GM13977 (cell line): ENCODE measurements at places on chromosomes 3 and 15.

GRCh38 chr15:50685191-50685975, 1.2 kb downstream of the TRPM7 start:
- no peak for DNase-seq

- DNase-seq, result no peak
These were observed 9.2 kb upstream of the DENND4A start for GRCh38 chr15:65801229-65801805.

DNA sequence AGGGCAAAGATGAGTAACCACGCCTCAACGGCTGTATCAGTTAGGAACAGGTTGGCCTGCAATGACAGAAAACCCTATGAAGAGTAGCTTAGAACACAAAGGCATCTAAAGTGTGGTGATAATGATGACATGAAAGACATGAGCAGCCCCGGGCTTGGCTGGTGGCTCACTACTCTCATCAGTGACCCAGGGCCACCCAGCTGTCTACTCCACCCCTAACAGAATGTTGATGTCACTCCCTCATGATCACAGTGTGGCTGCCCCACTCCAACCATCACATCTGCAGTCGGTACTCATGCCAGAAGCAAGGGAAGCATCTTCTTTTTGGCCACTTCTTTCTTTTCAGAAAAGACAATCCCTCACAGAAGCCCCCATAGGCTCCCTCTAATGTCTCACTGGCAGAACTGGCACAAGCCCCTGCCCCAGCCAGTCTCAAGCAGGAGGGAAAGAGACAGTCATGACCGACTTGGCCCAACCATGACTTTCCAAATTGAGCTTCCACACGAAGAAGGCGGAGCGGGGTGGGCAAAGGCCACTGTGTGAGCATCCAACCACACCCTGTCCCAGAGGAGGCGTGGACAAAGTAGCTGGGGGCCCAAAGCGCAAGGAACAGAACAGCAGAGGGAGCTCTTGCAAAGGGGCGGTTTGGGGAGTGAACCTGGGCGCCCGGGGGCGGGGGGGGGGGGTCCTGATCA, 72.0 kb upstream of the IQSEC1 start:
- no peak for DNase-seq

DNA sequence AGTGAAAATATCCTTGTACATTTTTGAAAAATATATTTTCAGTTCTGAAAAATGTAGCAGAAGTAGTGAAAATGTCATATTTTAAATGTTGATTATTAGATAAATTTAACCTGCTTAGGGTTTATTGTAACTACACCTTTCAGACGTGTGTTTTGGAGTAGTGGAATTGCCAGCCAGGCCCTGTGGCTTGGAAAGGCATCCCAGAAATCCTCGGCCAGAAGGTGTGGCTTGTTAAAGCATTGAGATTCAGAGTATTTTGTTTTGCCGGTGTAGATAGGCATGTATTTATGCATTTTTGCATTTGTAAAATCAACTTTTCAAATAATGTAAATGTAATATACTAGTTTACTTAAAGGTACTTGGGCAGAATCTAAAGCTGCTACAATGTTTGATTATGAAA, 7.0 kb downstream of the EBLN2 start:
- no peak for DNase-seq

DNA sequence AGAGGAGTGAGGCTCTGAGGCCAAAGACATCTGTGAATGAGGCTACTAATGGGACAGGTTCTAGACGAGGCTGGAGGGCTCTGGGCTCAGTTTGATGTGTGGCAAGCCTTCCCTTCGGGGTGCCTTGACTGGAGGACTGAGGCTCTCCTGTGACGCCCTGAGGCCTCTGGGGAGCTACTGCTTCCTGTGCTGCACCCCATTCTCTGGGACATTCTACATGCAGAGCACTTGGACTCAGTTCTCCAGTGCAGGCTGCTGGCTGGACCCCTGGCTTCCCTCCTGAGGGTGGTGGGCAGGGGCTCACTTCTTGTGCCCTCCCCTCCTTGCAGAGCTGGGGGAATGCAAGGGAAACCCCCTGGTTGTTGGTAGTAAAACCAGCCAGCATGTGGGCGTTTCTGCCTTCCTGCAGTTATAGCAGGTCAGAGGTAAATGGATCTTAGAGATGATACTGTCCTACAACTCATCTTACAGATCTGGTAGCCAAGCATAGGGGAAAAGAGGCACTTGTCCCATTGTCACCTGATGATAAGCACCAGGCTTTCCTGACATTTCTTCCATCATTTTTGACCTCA, 133.3 kb downstream of the CHDH start:
- peak; percentile 40 for DNase-seq

DNA sequence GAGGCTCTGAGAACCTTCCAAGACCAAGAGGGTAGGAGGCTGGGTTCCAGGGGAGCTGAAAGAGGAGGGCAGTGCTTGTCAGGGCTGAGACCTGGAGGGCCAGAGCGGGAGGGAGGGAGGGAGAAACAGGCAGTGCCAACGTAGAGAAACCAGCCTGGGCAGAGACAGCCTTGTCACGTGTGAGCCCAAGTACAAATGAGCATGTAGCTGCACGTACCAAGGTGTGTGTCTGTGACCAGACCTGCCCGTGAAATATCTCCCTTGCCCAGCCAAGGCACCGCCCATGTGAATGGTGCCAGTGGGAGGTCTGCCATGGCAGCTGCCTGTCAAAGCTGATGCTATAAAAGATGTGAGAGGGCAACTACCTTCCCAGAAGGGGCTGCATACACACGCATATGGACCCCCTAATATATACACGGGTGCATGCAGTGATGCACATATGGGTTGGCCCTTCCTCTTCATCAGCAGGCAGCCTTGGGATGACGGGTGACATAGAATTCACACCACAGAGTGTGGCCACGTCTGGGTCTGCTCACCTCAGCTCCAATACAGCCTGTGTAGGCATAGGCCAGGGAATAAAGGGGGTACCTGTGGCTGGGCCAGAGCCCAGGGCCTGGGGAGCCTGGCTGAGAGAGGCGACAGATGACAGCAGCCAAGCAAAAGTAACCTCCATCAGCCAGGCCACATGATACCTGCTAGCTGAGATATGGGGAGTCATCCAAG, 7.8 kb upstream of the CTDSPL start:
- DNase-seq, result no peak

GRCh38 chr3:171225165-171225564, 198.6 kb upstream of the SLC2A2 start:
- no peak for DNase-seq

GRCh38 chr3:196323691-196324090, 5.7 kb upstream of the DYNLT2B start:
- DNase-seq, result no peak

DNA sequence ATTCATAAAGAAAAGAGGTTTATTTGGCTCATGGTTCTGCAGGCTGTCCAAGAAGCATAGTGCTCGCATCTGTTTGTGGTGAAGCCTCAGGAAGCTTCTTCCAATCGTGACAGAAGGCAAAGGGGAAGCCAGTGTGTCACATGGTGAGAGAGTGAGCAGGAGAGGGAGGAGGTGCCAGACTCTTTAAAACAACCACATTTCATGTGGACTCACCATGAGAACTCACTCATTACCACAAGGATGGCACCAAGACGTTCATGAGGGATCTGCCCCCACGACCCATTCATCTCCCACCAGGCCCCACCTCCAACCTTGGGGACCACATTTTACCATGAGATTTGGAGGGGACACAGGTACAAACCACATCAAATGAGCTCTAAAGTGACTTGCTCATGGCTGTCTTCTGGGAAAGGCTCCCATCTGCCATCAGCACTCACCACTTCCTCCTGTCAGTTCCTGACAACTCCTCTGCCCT, 327.3 kb upstream of the TLE3 start:
- no peak for DNase-seq

DNA sequence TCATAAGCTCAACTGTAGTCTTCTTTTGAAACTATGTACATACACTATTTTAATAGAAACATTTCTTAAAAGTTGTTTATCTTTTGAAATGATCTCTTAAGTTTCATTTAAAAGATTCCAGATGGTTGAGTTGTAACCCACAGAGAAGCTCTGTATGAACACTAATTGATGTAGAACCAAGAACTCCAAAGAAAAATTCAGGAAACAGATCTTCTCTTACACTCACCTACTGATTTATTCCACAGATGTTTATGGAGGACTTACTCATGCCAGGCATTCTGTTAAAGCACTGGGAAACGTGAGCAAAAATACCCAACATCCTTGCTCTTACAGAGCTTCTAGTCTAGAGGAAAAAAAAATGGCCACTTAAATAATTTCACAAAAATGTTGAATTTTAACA, 551.1 kb downstream of the NAALADL2 start:
- DNase-seq, result no peak

DNA sequence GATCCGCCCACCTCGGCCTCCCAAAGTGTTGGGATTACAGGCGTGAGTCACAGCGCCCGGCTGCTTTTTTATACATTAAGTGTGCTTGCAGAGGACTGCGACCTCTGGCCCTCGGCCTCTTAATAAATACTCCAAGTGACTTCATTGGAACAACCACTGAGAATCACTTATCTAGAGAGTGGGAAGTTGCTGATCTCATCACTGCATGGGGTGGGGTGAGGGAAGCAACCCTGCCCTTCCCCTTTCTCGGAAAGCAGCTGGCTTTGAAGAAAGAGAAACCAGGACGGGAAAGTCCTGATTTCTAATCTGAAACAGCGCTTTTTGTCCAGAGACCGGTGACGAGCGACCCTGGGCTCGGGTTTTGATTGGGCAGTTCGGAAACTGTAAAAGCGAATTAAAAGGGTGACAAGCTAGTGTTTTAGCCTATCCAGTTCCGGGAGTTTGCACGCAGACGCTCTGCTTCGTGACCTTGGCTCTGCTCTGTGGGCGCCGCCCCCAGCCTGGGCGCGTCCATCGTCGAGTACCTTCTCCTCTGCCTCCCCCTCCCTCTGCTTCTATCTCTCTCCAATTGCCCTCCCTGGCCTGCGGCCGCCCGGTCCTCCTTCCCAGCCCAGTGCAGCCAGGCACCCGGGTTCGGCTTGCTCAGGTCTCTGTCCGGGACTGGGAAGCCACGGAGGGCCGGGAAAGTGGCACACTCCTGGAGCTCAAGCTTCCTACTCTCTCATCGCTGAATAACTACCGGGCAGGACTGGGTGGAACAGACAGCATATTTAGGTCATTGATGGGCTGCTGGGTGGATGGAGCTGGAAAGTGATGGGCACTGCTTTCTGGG, 7.5 kb upstream of the TRIM69 start:
- peak; percentile 80 for DNase-seq

- DNase-seq, result no peak
These were observed 5.2 kb downstream of the TPRA1 start for GRCh38 chr3:127585163-127585812.

DNA sequence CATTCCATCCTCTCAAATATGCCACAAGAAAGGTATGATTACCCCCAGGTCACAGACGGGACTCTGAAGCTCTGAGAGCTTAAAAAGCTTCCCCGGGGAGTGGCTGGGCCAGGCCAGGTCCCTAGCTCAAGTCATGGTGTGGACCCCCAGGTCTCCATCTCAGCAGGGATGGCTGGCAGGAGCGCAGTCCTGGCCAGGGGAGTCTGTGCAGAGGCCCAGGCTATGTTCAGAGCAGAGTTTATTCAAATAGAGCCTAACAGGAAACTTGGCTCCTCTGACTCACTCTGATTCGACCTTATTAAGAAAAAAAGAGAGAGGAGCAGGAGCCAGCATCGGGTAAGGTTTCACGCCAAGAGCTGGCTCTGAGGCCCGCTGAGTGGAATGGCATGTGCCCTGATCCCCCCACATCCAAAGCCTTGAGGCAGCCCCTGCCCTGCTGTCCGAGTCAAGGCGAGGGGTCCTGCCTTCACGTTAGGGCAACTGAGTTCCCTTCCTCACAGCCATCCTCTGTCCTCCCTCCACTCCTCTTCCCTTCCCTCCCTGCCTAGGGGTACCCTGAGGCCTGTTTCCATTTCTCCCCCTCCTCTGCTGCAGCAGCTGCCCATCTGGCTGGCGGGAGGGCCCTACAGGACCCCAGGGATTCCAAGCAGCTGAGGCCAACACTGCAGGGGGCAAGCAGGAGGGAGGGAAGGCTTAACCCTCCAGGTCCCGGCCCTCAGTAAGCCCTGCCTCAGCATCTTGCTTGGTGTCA, 1.9 kb upstream of the LOXL1 start:
- DNase-seq, result no peak

- no peak for DNase-seq
These were observed 51.1 kb downstream of the CGNL1 start for GRCh38 chr15:57427367-57427821.

DNA sequence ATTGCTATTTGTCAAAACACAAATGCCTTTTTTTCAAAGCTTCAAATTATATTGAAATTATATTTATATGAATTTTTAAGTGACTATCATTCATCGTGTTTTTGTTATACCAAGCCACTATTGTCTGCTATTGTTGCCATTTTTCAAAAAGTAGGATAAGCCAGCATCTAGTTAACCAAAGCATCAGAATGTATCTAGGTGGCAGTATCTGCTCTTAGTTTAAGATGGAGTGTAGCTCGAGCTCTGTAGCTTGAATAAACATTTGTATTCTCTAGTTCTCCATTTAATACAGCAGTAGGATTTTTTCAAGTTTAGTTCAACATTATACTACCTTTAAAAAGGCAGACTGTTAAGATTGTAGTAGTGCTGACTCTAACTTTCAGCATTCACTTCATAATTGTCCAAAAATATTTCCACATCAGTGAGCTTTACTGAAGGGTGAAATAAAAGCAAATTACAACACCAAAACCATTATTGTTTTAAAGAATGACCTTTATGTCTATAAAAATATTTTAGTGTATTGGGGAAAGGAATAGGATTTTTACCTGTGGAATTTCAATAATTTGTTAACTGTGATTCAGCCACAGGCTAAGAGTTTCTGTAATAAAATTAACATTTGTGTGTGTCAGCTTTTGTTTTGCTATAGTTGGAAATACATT, 19.6 kb upstream of the C15orf61 start:
- DNase-seq, result peak; percentile 36

DNA sequence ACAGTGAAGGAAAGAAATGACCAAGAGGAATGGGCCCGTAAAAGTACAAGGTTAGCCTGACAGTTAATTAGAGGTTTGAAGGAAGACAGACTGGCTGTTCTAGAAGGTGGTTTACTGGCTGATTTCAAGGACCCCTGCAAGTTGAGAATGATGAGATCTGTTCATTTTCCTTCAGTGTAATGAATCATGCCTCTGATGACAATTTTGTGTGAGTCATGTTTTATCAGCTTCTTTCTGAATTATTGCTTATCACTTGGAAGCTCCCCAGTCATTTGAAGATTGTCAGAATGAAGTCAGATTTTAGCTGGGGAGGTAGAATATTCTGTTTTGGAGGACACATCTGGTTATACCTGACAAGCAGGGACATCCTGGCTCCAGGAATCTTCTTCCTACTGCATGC, 50.6 kb downstream of the DRD3 start:
- no peak for DNase-seq

- no peak for DNase-seq
These were observed 18.5 kb downstream of the MIX23 start for GRCh38 chr3:122364490-122364889.

GRCh38 chr15:48825075-48825474, 14.2 kb upstream of the CEP152 start:
- no peak for DNase-seq

DNA sequence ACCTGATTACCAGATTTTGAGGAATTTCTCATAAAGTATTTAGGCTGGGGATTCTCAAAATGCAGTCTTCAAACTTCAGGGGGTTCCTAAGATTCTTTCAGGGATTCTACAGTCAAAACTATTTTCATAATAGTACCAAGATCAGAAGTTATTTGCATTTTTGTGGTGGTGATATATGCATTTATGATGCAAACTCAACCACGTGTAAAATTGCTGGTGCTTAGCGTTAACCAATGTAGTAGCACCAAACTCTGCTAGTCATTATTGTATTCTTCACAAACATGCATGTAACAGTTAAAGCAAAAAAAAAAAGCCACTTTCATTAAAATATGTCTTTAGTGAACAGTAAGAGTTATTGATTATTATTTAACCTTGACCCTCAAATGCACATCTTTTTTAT, 274.9 kb upstream of the DNAJC19 start:
- no peak for DNase-seq
